ENCODE measurements at places on chromosomes 3 and 15. TPM values are rescaled to one million over a fixed set of nuclear protein-coding genes. Genes with fewer than 3 reads are reported as not detected.

The SLCO2A1 gene
- total RNA-seq, result not detected

The GOLGA8J gene
- 0.09 TPM for total RNA-seq

The APOD gene
- total RNA-seq, result 1.2 TPM

The BOC gene
- total RNA-seq, result 3.5 TPM

The ZNF35 gene
- 7.6 TPM for total RNA-seq

The ZNF620 gene
- total RNA-seq, result 0.47 TPM

The ADAMTS7 gene
- 4.1 TPM for total RNA-seq

The ANKRD63 gene
- not detected for total RNA-seq

The KIF15 gene
- total RNA-seq, result 1.3 TPM

The STXBP5L gene
- total RNA-seq, result not detected

The DUOXA1 gene
- under 0.01 TPM for total RNA-seq

The ECE2 gene
- total RNA-seq, result not detected

The SPTBN5 gene
- total RNA-seq, result 0.17 TPM

The RBP2 gene
- not detected for total RNA-seq

The HYAL3 gene
- 3.9 TPM for total RNA-seq

The GOLIM4 gene
- total RNA-seq, result 77.0 TPM

The SMCO1 gene
- total RNA-seq, result not detected

The TP53BP1 gene
- total RNA-seq, result 81.7 TPM

The BCL6 gene
- total RNA-seq, result 15.9 TPM

The PLA1A gene
- total RNA-seq, result 2.1 TPM

The CTXN2 gene
- total RNA-seq, result not detected

The MINAR1 gene
- 0.63 TPM for total RNA-seq

The MFGE8 gene
- total RNA-seq, result 67.0 TPM

The GPR176 gene
- 58.8 TPM for total RNA-seq

The IL17RE gene
- total RNA-seq, result 0.63 TPM

The EAF1 gene
- total RNA-seq, result 8.8 TPM

The ITIH1 gene
- total RNA-seq, result not detected

The CADPS gene
- total RNA-seq, result 19.2 TPM

The LSAMP gene
- 10.7 TPM for total RNA-seq

The ISL2 gene
- total RNA-seq, result 6.7 TPM

The TMC3 gene
- not detected for total RNA-seq

The BUB1B gene
- 1.5 TPM for total RNA-seq

Data from bronchial smooth muscle cell (primary cell).